ENCODE measurements at places on chromosomes 12 and 14.

DNA sequence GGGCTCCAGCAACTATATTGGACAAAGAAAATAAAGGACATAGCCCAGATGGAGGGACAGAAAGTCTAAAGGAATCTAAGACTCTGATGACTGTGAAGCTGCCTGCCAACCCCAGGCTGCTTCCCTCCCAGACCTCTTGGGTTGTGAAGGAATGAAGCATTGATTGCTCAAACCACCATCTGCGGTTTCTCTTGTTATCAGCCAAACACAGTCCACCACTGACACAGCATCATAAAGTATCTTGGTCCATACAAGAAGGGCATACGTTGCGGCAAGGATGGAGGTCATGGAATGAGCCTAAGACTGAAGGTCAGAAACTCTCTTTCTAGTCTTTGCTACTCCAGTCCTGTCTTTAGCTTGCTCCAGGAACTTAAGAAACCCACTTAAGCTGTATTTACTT lies 58.5 kb upstream of the PLXNC1 start:
- DNase-seq, result no peak

DNA sequence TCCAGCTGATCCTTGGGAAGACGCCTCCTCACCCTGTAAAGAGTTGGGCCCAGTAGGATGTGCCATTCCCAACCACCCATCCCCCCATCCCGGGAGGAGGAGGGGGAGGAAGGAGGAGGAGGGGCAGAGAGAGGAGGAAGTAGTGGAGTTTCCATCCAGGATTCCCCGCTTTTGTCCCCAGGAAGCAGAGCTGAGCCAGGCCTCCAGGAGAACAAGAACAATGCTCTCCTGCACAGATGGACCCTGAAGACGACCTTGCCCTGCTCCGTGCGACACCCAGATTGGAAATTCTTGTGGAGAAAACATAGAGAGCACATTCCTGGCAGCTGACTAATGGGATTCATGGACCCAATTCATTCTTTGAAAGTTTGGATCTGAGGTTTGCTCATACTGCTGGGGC lies 132.3 kb upstream of the CRY1 start:
- no peak for DNase-seq

- DNase-seq, result no peak
Measured at GRCh38 chr14:44370727-44371126, 136.4 kb downstream of the FSCB start.

- no peak for DNase-seq
Measured at GRCh38 chr12:88142610-88142991, 494 bp downstream of the TMTC3 start.

- DNase-seq, result no peak
Measured at GRCh38 chr12:111673503-111673902, 12.3 kb downstream of the BRAP start.

DNA sequence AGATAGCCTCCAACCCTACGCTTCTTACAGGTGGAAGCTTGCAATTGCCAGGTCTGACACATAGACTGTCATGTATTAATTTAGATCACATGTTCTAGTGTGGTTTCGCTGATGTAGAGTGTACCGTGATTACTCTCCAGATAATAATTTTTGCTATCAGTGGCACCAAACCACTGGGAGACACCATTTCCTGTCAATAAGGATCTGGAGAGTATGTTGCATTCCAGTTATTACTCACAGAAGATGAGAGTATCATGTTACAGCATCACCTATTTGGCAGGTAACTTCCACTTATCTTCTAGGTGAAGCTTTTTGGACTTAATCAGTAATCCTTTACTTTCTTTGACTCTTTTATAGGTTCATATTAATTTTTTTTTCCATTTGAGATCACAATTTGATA lies 147.2 kb downstream of the HELB start:
- no peak for DNase-seq

- no peak for DNase-seq
Measured at GRCh38 chr14:96285667-96286066, 29.7 kb downstream of the BDKRB1 start.

- peak; percentile 85 for DNase-seq
Measured at GRCh38 chr14:58280954-58281787, 17.2 kb upstream of the ARID4A start.
